Stimulated activated CD4-positive, alpha-beta T cell treated with anti-CD3 and anti-CD28 coated beads, TNF-alpha, amount 100 ng/mL, for 4 hours (primary cell): ENCODE measurements at places on chromosomes 1 and 21.

- DNase-seq, result no peak
Measured at GRCh38 chr1:115211071-115211745, 121.9 kb upstream of the TSPAN2 start.

GRCh38 chr21:26555540-26556146 lies 17.4 kb downstream of the CYYR1 start:
- DNase-seq, result no peak

DNA sequence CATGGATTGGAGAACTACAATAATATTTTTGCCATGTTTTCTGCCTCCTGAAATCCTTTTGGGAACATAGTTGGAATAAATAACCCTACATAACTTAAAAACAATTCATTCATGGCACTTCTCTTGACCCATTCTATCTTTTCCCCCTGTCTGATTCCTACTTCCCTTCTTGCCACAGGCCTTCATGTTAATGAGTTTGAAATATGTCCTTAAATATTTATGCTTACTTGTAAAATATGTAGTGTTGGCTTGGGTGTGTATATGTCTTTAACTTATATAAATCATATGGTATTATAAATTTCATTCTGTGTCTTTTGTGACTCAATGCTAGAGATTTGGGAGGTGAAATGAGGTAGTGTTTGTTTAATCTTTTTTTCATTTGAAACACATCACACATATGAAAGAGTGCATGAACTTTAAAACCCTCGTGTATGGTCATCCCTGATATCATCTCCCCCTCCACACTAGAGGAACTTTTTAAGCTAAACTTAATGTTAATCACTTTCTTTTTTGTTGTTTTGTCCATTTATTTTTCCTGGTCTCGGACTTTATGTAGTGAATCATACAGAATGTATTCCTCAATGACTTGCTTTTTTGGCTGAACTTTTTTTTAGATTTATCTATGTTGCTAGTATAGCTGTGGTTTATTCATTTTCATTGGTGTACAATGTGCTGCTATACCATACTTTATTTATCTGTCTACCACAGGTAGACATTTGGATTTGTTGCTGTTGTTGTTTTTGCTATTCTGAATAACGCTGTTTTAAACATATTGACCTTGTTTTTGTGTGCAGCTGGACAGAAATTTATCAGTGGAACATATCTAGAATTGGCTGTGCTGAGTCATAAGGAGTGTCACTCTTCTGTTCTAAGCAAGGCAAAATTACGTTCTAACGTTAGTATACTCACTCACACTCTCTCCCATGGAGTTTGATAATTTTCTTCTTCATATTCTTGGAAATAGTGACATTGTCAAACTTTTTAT lies 441.6 kb downstream of the PLPP3 start:
- no peak for DNase-seq

DNA sequence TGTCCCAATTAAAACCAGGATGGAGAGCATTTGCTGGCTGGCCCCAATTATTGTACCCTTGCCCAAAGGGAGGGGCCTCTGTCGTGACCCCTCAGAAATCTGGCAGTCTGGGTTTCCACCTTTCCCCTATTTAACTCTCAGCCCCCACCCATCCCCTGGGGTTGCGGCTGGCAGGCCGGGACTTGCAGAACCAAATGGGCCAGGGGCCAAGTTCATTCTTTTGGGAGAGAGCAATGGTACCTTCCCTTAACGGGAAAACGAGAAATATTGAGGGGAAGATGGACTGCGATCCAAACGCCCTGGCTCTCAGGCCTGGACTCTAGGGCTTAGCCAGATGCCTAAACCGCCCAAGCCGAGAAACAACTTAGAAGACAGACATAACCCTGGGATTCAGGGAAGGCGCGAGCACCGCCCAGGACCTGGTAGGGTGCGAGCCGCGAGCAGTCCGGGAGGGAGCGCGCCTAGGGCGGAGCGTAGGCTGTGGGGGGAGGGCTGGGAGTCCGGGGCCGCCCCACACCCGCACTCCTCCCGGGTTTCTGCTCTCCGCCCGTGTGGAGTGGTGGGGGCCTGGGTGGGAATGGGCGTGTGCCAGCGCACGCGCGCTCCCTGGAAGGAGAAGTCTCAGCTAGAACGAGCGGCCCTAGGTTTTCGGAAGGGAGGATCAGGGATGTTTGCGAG lies at the start of gene SLC27A3:
Gene SLC27A3, plus strand, starts transcription at position 628 of the 678 bp plus-strand sequence. CDS start 91 bp downstream, outside the sequence.
- no peak for DNase-seq

DNA sequence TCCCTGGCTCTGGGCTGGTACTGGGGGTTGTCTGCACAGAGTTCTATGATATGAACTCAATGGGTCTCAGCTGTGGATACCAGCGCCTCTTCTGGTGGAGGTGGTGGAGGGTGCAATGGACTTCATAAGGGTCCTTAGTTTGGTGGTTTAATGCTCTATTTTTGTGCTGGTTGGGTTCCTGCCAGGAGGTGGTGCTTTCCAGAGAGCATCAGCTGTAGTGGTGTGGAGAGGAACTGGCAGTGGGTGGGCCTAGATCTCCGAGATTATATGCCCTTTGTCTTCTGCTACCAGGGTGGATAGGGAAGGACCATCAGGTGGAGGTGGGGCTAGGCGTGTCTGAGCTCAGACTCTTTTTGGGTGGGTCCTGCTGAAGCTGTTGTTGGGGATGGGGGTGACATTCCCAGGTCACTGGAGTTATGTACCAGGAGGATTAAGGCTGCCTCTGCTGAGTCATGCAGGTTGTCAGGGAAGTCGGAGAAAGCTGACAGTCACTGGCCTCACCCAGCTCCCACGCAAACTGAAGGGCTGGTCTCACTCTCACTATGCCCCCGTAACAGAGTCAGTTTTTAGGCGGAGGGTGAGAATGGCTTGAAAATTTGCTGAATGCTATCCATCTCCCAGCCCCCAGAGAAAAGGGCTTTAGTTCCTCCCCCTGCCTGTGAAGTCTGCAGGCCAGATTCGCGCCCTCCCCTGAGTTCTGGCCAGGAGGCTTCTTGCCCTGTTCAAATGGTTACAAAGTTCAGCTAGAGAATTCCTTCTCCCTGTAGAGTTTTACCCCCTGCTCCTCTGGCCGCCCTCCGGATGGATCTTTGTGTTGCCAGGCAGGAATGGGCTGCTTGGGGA lies 902.9 kb downstream of the LTN1 start:
- no peak for DNase-seq

GRCh38 chr1:209767706-209768105 lies 11.9 kb downstream of the TRAF3IP3 start:
- DNase-seq, result no peak

DNA sequence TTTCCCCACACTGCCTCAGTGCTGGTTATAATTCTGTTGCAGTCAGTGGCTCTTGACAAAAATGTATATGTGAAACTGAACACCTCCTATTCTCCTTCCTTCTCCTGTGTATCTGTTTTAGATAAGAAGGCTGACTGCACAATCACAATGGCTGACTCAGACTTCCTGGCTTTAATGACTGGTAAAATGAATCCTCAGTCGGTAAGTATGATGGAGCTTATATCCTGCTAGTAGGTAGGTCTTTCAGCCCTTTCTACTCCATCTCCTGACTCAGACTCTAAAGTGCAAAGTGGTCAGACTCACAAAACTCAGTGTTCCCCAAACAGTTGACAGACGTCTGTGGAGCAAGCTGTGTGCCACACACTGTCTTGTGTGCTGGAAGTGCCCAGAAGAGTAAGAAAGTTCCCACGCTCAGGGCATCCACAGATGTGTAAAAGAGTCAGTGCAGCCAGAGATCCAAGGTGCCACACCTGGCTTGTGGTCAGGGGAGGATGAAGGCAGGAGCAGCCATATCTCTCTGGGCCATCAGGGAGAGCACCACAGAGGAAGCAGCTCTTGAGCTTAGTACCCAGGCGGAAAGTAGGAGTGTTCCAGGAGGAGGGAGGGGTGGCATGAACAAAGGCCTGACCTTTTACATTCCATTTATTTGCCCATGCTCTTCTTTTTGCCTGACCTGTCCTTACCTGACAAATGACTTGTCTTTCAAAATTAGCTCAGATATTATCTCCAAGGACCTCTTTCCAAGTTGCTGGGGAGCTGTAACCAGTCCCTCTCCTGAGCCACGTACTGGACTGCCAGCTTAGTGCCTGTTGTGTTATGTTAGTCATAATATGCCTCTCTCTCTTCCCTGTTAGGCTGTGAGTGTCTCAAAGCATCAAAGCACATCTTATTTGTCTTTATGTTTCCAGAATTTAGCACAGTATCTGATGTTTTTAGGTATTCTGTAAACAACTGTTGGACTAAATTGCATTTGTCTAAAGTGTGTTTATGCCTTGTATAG lies 14.0 kb upstream of the PODN start:
- no peak for DNase-seq

DNA sequence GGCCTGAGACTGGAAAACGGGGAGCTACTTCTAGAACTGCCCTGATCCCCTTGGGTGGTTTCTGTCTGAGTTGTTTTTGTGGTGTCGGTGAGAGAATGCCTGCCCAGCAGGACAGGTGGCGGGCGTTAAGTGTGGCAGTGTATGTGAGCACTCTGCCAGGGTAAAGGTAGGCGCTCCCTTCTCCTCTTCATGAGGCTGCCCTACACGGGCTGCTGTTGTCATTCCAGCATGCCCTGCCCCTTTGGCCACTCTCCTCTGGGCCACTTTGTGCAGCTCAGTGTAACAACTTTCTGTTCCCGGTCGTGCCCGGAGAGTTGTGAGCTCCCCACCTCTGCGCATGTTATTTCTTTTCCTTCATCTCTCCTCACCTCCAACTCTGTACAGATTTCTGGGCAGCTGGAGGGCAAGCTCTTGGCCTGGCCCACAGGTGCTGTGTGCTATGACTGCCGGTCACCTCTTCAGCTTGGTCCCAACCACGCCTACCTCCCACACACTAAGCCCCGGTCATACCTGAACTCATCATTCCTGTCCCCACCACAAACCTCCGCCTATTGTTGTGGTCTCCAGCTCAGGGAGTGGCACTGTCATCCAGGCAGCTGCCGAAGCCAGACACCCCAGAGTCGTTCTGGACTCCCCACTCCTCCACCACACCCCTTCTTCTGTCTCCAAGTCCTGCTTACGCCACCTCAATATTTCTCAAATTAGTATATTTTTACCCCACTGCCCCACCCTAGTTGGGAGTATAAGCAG lies 69.0 kb downstream of the GADD45A start:
- no peak for DNase-seq

DNA sequence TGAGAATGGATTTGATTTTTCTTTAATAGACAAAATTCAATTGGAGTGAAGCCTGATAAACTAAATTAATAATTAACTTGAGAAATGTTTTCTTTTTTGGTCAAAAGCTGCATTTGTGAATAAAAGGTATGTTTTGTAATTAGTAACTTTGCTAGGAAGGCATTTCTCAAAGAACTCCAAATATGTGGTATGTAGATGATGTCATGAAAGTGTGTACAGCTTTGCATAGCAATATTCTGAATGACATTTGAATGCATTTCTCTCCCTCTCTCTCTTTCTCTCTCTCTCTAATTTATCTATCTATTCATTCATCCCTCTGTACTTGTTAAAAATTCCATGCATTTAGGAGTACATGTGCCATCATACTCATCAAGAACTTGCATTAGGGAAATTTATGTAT lies 109.1 kb upstream of the ADAMTS5 start:
- DNase-seq, result no peak

GRCh38 chr1:29688471-29689365 lies 452.4 kb downstream of the PTPRU start:
- no peak for DNase-seq

DNA sequence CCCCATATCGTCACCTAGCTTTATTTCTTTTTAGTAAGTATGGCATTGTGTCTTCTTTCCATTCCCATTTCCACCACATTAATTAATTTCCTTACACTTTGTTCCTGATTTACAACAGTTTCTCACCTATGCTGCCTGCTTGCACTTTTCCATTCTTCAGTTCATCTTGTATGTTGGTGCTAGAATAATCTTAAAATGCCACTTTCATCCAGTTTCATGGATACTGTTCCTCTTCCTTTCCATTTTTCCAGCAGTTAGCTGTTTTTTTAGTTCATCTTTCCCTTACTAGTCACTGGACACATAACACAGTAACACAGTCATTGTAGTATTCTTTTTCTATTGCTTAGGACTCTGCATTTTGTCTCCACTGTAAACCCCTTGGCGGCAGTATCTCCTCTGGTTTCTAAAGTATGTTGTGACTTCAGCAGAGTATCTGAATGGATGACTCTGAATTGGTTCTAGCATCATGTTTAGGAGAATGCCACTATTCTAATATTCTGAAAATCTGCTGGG lies 2.1 kb downstream of the CDC7 start:
- no peak for DNase-seq

GRCh38 chr1:220880726-220881506 lies 1.7 kb downstream of the HLX start:
- no peak for DNase-seq

GRCh38 chr1:62573675-62574074 lies 23.6 kb upstream of the ANGPTL3 start:
- no peak for DNase-seq
